NCI-H1694 treated with DMSO at 0.1 percent for 48 hours (cell line): ENCODE measurements at places on chromosomes 3 and 15.

- DNase-seq: no peak
These were observed 327.9 kb upstream of the TRIM42 start for GRCh38 chr3:140349938-140350337.

DNA sequence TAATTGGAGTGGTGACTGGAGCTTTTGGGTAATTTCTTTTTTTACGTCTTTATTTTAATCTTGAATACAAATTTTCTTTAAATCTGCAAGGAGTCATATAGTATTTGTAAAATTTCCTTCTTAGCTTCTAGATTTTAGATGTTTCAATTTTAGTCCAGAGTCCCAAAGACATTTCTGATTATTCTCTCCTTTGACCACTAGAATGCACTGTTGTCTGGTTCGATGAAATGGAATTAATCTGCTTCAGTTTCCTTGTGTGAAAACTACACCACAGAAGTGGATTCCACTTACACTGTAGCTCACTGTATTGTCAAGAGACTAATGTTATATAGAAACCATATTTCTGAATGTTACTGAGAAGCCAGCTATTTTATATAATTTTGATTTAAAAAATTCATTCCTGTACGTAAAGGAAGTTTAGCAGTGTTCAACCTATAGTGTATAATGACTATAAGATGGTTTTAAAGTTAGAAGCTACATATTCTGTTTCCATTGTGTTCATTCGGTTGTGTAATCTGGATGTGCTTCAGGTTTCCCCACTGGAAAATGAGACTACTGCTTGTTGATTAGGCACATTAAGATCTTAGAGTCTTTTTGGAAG lies 6.1 kb downstream of the GRAMD1C start:
- peak; percentile 58 for DNase-seq

DNA sequence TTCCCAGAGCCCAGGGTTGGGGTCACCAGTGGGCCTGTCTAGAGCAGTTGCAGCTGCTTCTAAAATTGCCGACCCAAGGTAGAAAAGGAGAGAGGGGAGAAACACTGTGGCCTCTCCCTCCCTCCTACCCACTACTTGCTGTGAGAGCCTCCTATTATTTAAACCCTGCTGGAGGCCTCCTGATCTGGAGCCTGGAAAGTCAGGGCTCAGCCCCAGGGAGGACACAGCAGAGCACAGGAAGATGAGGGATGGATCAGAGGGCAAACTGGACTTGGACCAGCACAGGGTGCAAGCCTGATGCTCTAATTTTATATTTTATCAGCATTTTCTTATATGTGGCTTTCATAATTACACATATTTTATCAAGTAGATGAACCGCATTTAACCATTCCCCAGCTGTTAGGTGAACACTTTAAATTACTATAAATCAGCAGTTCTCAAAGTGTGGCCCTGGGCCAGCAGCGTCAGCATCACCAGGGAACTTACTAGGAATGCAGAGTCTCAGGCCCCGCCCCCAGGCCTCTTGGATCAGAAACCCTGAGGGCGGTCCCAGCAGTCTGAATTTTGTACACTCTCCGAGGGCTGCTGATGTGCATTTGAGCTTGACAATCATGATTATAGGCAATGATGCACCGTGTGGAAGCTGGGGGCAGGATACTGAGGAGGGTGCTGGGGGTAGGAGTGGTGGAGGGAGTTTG lies 26.7 kb downstream of the SMAD3 start:
- DNase-seq: no peak

DNA sequence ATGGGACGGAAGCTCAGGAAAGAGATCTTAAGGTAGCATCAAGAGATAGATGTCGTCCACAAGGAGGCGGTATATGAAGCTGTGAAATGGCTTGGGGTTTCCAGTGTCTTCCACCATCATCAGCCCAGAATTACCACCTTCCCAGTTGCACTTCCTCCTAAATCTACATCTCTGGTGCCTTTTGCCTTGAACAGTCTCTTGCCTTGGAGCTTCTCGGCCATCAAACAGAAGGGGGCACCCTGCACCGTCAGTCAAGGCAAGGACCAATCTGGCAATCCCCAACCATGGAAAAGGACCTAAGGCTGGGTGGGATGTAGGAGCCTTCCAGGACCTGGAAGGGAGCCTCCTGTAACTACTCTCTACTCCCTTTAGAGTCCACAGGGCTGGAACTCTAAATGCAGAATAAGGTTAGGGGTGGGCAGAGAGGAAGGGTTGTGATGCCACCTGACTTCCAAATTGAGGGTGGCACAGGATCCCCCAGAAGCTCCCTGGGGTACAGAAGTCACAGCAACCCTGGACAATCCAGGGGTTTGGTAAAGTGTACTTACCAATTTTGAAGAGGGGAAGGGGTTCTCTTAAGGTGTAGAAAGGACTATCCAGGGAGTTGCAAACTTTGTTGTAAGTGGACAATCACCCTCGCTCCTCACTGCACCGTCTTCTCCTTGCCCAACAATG lies 1.0 kb upstream of the RYR3 start:
- no peak for DNase-seq

GRCh38 chr3:171935261-171936123 lies 92.3 kb downstream of the TMEM212 start:
- DNase-seq: no peak

GRCh38 chr15:94844538-94845389 lies 613.4 kb downstream of the MCTP2 start:
- DNase-seq: no peak

DNA sequence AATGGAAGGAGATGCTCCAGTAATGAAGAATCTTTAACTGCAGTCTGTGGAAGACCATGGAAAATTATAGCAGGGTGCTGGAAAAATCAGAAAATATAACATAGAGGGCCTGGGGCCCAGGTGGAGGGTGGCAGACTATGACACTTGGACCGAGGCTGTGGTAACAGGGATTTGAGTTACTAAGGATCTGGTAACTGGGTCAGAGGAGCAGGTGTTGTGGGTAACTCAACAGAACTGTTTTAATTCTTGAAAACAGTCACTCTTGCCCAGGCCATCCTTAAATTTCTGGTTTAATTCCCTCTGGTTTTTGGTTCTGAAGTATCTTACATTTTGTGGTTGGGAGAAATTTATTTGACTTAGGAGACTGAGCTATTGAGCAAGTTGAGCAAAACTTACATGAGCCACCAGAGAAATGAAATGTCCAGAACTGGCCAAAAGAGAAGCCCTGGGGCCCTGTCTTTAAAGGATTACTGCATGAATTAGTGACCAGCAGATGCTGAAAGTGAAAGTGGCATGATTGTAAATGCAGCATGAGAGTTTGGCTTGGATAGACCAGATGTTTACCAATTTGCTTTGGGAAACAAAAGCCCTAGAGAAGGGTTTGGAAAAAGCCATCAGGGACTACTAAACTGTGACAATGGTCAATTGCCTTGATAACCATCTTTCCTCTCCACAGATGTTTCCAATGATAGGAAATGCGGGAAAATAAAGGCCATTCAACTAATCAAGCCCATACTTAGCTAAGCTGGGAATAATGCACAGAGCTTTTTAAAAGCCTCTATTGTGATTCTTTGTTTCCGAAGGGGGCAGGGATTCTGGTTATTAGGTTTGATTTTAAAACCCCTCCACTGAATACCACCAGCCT lies 374.9 kb upstream of the TGFBR2 start:
- DNase-seq: no peak
